ENCODE measurements at places on chromosomes 1 and 21. TPM values are rescaled to one million over a fixed set of nuclear protein-coding genes. Genes with fewer than 3 reads are reported as not detected.

Gene HSPB7
- total RNA-seq, result not detected

Gene CHAF1B
- total RNA-seq, result 2.2 TPM

Gene LCE2B
- total RNA-seq, result not detected

DNA sequence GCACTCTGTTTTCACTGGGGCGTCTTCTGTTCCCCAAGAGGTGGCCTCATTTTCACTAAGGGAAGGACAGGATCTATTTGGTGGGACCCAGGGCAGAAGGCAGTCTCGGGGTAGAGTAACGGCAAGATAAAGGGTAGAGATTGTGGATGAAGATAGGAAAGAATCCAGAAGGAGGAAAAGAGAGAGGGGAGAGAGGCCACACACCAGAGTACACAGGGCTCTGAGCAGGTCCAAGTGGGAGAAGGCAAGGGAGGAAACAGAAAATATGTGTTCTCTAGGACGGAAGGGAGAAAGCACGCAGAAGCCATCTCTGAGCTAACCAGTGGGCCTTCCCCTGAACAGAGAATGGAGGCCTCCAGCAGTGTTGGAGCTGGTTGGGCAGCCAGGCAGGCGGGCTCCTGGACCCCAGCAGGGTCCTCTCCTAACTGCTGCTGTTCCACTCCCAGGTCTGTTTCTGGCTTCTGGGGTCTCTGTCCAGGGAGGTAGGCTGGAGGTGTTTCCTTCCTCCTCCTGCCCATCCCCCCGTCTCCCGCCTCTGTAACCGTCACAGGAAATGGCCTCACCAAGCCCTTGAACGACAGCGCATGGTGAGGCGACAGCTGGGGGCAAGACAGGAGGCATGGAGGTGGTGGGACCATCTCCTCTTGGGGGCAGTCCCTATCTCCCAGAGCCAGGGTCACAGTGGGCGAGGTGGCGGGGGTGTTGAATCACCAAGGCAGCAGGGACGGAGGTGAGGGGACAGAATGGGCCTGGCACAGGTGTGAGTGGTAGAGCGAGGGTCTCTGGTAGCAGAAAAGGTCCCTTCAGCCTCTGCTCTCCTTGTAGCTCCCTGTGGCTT is 649 bp downstream of the PTPN7 start:
- DNase-seq, result peak; percentile 44

DNA sequence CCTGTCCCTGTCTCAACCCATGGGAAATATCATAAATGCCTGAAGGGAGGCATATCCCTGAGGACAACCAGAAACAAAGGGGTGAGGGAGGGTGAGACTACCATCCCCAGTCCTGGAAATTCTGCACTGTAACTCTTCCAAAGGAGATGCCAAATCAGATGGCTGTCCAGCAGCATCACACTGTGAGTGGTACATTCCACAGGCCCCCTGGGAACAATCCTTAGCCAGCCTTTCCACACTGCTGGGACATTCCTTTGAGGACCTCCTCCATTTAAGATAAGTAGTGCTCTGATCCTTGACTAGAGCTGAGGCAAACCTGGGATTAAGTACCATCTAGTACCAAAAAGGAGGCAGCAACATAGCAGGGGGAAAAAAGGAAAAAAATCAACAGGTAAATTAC is 10.7 kb downstream of the IVL start:
- DNase-seq, result no peak

GRCh38 chr1:10632691-10633090 is 157.9 kb downstream of the PEX14 start:
- DNase-seq, result no peak

DNA sequence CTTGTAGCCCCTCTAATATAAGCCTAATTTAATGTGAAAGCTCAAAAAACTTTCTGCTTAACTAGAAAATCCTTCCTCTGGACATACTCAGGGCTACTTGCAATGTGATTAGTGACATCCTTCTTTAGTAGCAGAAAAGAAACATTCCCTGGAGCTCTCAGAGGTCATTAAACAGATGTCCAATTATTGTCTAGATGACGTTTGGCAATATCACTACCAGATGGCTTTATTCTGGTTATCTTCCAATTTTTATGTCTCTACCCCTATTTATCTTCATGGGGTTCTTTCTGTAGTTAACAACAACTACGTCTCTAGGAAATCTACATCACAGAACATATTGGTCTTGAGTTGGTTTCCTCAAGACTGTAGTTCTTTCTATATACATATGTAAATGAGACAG is 44.2 kb downstream of the CTH start:
- no peak for DNase-seq

GRCh38 chr1:224564454-224565084 is 51.5 kb upstream of the CNIH3 start:
- no peak for DNase-seq

Data from dermis blood vessel endothelial cell (primary cell).